ENCODE measurements at places on chromosomes 3 and 15.

GRCh38 chr15:94247789-94248638 is 16.7 kb downstream of the MCTP2 start:
- DNase-seq = no peak

- DNase-seq = no peak
Observed at GRCh38 chr15:90037961-90038631, 37.0 kb downstream of the ZNF710 start.

DNA sequence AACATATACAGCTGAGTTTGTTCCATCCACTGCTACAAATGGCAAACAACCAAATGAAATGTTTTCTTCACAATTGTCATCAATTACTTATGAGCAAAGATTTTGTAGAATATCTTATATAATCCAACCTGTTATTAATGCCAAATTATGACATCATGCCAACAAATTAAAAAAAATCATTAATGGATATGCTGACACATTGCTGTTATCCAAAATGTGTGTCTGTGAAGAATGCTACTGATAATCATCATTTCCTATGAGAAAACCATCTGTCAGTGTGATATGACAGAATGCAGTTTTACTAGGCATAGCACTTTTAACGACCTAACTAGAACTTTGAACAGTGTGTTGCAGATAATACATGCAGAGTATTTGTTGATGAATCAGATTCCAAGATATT is 556.5 kb upstream of the KCNMB2 start:
- no peak for DNase-seq

DNA sequence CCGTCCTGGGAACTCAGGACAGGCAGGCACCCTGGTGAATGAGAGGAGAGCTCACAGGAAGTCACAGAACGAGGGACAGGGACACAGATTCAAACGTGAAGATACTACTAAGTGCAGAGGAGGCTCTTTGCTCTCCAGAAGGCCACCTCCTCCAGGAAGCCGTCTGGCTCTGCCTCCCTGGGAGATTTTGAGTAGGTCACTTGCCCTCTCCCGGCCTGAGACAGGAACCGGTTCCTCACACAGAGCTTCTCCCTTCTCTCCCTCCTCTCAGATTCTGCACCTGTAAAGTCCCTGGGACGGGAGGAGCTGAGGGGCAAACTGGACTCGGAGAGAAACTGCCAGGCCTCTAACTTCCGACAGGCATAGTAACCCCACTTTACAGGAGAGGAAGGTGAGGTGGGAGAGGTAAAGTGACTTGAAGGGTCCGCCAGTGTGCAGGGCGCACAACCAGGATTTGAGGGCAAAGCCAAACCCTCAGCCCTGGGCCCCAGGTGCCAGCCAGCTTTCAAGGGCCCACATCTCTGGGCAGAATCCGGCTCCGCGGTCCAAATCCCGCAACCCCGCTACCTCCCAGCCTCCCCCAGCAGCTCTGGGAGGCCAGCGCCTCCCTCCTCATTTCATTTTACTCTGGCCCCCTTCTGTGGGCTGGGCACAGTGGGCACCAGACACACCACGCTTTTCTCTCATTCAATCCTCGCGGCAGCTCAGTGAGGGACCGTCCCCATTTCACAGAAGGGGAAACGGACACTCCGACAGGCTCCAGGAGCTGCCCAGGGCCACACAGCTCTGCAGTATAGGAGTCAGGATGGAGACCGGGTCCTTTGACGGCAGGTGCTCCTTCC is 150.2 kb downstream of the SMAD6 start:
- DNase-seq = no peak

DNA sequence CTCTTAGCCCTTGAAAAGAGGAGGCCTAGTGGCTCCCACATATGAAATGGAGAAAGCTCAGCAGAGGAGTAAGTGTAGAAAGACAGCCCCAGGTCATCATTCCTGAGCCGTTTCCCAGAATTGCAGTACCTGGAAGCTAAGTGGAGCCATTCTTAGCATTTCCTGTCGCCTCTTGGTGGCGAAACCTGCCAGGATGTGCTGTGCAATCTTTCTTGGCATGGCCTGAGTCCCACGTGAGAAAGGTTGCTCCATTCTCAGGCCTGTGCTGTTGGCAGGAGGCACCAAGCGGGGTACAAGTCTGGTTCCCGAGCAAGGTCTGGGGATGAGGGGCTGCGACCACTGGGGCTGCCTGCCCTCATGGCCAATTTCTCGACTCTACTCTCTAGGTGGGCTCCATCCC is 207.2 kb upstream of the TPM1 start:
- DNase-seq = no peak

GRCh38 chr3:172186607-172187006 is 147.2 kb downstream of the FNDC3B start:
- DNase-seq = no peak

GRCh38 chr15:57509965-57510364 is 81.7 kb upstream of the MYZAP start:
- no peak for DNase-seq

DNA sequence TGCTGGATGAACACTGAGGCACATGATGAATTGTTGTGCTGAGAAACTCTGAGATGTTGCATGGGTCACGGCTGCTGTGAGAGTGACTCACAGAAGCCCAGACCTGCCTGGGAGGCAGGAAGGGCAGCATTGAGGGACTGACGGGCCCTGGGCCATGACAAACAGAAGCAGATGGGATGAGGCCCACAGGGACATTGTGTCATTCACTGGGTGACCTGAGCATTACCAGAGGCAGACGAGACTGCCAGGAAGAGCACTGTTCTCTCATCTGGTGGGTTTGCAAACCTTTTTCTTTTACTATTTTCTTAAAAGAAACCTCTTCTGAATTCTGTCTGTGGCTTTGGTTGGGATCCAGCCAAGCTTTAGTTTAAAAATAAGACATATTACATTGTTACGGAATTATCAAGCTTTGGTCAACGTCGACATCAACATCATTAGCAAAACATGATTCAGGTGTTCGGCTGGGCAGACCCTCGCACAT is 67.8 kb downstream of the BDH1 start:
- peak; percentile 82 for DNase-seq

DNA sequence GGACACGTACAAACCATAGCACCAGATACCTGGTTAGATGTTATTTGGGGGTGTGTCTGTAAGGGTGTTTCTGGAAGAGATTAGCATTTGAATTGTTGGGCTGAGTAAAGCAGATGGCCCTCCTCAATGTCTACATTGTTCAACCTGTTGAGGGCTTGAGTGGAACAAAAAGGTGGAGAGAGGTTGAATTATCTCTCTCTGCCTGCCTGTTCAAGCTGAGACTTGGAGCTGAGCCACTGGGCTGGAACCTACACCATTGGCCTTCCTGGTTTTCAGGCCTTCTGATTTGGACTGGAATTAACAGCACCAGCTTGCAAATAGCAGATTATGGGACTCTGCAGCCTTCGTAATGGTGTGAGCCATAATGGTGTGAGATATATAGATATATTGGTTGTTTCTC is 71.3 kb upstream of the CORO2B start:
- DNase-seq = no peak

DNA sequence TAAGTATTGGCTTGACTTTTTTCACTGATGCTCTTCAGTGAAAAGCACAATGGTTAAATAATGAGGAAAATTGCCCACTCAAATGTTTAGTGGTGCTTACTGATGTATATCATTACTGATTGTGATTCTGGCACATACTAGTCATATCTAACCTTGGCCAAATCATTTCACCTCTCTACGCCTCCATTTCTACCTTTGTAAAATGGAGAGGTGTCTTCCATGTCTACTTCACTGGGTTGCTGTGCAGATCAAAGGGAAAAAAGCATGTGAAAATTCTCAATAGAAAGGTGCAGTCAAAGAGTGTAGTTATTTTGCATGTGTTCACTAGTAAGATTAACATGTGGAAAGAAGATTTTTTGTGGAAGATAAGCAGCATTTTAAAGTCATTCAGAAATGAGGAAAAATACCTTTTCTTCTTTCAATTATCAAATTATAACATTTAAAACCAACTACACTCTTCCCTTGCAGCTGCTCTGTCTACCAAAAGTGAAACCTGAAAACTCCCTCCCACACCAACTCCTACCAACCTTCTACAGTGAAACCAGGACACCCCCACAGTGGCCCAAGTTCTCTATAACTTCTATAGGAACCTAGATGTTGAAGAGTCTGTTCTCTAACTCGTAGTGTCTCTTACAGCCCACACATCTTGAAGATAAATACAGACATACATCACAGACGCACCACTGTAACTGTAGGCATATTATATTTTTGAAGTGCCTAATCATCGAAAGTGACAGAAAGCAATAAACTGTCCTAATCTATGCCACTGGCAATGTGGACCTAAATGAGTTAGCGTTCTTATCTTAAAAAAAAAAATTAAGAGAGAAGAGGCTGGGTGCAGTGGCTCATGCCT is 1.4 kb downstream of the CD200R1 start:
- DNase-seq = no peak
